GDM1 (cell line): ENCODE measurements at places on chromosomes 5 and 9.

GRCh38 chr5:54230936-54231685, 79.3 kb downstream of the ARL15 start:
- no peak for DNase-seq

GRCh38 chr9:68860419-68860818, 153.5 kb downstream of the PRKACG start:
- DNase-seq: no peak

DNA sequence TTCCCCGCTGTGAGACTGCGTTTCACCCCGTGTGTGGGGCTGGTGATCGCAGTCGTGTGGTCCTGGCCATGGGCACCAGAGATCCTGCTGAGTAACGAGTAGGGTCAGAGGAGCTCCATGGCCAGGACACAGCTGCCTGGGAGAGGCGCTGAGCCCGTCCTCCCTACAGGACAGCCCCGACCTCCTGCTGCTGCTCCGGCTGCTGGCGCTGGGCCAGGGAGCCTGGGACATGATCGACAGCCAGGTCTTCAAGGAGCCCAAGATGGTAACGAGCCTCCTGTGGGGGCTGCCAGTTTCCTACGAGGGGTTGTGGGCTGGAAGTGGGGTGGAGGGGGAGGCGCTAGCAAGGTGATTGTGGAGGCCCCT, 11.0 kb downstream of the NELFB start:
- DNase-seq: no peak

- no peak for DNase-seq
Observed at GRCh38 chr5:126998895-126999570, 31.3 kb downstream of the MARCHF3 start.

- no peak for DNase-seq
Observed at GRCh38 chr9:89564346-89564878, 40.4 kb upstream of the GADD45G start.

- DNase-seq: no peak
Observed at GRCh38 chr5:344668-345067, 23.2 kb downstream of the AHRR start.

- no peak for DNase-seq
Observed at GRCh38 chr5:115050866-115051265, 118.8 kb downstream of the TRIM36 start.

GRCh38 chr5:135163391-135163790, 129.4 kb upstream of the PITX1 start:
- no peak for DNase-seq

DNA sequence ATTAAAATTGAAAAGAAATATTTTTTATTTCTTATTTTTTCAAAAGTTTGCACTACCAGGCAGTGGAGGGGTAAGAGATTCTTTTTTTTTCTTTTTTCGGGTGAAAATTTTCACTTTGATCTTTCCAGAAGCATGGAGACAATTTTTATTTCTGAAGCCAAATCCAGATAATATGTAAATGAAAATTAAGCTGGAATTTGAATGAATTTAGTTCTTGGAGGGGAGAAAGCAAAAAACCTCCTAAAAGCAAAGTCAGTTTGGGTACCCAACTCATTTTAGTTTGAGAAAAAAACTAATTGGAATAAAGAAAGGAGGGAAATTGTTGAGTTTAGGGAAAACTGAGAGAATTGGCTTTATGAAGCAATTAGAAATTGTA, 872 bp downstream of the ZNF618 start:
- no peak for DNase-seq

DNA sequence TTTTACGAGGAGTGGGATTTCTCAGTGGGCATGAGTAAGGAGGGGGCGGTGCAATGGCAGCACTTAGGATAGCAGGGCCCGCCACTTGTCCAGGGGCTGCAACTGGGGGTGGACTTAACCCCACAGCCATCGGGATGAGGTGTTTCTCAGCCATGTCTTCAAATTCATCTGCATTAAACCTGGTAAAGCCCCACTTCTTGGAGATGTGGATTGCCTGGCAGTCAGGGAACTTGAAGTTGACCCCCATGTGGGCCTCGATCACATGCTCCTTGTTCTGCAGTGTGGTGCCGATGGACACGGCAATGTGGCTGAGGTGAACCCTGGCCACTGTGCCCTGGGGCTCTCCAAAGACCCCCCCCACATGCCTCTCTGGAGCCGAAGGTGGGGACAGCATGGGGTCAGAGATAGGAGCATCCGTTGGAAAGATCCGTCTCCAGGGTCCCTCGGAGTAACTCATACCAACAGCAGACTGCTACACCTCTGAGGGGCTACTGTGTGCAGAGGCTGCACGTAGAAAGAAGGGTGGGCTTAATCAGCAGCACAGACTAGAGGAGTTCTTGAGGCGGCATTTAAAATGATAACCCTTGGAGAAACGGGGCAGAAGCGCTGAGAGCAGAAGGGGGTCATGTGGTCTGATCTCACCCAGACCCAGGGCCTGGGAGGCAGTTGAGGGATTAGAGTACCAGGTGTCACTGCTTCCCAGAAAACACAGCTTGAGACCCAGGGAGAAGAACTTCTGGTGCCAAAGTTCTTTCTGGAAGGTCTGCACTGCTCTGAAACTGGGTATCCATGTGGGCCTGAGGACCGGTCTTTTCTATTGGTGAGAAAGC, 141.4 kb downstream of the MTX3 start:
- DNase-seq: no peak

GRCh38 chr5:168822248-168822744, 243.1 kb upstream of the PANK3 start:
- DNase-seq: no peak

GRCh38 chr5:40601198-40601868, 78.4 kb upstream of the PTGER4 start:
- DNase-seq: no peak

DNA sequence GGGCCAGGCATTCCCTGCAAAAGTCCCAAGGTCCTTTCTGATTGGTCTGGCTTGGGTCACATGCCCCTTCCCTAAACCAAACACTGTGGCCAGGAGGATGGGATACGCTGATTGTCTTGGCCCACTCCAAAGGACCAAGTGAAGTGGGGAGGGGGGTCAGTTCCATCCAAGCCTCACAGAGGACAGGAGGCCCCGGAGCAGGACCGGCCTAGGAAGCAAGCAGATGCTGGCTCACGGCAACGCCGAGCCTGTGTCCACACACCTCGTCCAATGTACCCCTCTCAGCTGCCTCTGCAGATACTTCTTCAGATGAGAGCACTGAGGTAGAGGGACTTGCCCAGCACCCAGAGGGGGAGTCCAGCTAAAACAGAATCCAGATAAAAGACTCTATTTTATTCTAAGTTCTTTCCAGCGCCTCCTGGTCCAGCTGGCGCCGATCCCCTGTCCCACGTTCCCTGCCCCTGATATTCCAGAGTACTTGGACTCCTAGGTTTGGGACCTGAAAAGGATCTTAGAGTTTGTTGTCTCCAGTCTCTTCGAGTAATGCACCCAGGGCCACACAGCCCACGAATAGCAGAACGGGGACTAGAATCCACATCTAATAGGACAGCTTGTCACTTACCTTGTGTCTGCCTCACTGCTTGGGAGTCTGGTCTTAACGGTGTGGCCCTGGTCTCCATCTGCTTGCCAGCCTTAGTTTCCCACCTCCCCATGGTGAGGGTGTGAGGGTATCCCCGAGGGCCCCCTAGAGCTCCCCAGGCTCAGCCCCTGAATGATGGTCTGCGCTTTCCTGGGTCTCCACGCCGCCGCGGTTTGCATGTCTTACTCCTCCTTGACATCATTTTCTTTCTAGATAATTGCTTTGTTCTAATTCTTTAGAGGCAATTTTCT, 72.4 kb upstream of the UNC5A start:
- DNase-seq: no peak

DNA sequence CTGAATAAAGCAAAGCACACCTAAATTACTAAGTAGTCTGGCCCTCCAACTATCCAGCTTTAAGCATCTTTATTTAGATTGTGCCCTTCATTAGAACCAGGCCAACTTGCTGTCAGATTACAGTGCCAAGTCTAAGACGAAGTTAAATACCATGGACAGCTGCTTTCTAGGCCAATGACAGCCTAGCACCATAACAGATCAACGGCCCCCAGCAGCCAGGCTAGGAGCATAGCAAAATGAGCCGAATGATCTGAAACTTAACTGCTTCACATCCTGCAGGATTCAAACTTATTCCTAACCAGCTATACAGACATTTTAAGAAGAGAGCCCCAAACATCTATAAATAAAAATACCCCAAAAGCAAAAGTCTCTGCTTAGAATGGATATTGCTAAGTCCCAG, 6.8 kb downstream of the SLC24A2 start:
- DNase-seq: no peak

DNA sequence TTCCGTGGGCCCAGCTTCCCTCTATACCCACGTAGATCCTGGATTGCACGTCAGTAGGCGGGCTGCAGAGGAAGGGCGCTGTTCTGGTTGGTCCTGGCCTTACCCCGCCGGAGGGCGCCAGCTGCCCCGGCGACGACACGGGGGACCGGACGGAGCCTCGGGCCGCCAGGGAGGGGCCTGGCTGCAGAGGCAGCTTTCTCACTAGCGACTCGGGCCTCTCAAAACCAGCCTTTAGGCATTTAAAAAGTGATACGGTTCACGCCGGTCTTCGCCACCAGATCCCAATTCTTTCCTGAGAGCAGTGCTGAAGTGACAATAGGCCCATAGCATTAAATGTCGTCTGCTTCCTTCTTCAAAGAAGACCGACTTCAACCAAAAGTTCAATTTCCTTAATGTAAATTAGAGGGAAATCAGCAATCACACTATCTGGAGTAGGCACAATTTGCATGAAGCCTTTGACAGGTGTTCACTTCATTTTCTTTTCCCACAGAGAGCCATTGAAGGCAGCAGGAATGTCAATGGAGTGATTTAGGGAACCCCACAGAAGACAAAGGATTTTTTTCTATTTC, 17.6 kb upstream of the UBE2D2 start:
- no peak for DNase-seq

GRCh38 chr5:133203317-133204305, 151.8 kb downstream of the HSPA4 start:
- DNase-seq: no peak

GRCh38 chr5:98458726-98459125, 314.7 kb upstream of the RGMB start:
- no peak for DNase-seq

GRCh38 chr9:73133921-73134407, 17.7 kb upstream of the ANXA1 start:
- no peak for DNase-seq

- DNase-seq: no peak
Observed at GRCh38 chr5:27705661-27706060, 667.3 kb upstream of the CDH9 start.

DNA sequence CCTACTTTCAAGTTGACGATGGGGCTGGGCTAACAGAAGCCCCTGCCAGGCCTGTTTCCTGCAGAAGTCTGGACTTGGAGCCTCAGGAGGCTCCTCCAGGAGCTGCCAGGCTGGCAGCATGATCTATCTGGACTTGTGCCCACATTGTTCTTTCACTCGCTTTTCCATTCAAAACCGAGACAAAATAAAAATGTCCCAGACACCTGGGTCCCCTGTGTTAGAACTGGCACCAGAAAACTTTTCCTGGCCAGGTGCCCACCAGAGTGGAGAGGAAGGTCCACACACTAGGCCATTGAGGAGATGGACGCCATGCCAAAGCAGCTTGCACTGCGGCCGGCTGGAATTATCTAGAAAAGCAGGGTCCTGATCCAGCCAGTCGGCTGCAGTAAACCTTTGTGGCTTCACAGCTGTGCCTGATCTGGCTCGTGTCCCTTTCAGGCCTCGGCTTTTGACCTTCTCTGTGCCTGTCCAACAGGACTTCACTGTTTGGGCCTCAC, 78.2 kb downstream of the GCNT1 start:
- DNase-seq: no peak

GRCh38 chr9:138033950-138034349, 156.4 kb downstream of the CACNA1B start:
- DNase-seq: no peak

DNA sequence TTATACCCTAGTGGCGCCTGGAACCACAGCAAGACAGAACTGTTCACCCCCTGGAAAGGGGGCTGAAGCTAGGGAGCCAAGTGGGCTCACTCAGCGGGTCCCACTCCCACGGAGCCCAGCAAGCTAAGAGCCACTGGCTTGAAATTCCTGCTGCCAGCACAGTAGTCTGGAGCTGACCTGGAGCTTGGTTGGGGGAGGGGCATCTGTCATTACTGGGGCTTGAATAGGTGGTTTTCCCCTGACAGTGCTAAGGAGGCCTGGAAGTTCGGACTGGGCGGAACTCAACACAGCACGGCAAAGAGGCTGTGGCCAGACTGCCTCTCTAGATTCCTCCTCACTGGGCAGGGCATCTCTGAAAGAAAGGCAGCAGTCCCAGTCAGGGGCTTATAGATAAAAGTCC, 19.5 kb downstream of the BTNL3 start:
- no peak for DNase-seq
